G401 (cell line): ENCODE measurements at places on chromosomes 7 and 10.

DNA sequence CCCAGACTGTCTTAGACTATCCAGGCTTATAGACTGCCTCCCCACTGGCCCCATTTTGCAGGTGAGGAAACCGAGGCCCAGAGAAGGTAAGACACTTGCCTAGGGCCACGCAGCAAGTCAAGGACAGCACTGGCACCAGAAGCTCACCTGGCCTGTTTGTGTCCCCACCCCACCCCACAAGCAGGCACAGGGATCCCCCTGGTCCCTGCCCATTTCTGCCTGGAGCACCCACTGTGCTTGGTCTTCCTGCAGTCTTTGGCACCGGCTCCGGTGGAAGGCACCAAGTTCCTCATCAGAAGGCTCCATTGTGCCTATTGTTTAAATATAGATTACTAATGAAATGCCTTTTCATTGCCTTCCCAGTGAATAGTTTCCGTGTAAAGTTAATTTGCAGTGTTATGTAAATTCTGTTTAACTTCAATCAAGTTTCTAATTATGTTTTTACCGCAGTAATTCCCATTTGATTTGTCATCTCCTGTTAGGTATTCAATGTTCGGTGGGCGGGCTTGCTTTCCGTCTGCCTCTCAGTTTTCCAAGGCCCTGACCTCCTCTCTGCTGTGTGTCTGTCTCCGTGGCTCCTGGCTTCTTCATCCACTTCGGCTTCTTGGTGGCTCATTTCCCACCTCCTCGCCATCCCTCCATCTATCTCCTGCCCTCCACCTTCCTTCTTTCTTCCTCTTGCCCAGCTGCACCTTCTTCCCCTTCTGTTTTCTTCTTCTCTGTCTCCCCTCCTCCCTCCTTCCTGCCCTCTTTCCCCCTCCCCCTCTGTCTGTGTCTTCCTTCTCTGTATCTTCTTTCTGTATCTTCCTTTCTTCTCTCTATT, 75.8 kb downstream of the ZMIZ1 start:
- no peak for DNase-seq

GRCh38 chr7:80284855-80285254, 150.2 kb downstream of the GNAI1 start:
- no peak for DNase-seq

- DNase-seq: no peak
Observed at GRCh38 chr7:154804449-154804848, 198.5 kb downstream of the PAXIP1 start.

DNA sequence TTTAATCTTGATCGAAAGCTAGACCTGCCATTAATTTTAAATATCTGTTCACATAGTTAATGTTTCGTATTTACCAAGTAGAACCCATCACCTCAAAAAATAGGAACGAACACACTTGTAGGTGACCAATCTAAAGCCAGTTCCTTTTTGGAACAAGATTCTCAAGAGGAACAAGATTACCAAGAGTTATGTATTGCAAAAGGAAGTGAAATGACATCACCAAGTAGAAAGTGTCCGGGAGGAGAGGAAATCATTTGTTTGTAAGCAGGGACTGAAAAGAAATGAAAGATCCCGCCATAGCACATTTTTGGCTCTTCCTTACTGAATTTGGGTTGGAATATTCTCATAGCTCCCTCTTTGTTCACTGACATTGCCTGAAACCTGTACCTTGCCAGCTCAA, 1200.5 kb downstream of the SORCS1 start:
- no peak for DNase-seq

GRCh38 chr7:77399816-77400215, 16.3 kb downstream of the GSAP start:
- no peak for DNase-seq

GRCh38 chr7:52897713-52898112, 137.7 kb upstream of the POM121L12 start:
- DNase-seq: no peak

GRCh38 chr7:135976312-135977006, 700 bp downstream of the MTPN start:
- DNase-seq: no peak

DNA sequence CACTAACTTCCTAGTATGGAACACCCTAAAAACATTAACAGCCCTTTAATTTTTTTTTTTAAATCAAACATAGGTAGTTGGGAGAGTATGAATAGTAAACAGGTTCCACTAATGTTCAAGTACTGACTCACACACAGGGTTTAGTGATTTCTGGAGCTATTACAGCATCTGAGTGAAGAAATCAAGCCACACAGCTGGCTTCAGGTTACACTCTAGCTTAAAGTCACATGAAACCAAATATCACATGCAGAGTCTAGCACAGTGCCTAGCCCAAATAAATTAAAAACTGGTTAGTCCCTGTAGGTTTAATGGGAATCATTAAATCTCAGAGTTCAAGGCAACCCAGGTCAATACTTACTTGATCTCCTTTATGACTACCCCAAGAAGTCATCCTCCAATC, 11.6 kb downstream of the PANK1 start:
- no peak for DNase-seq

DNA sequence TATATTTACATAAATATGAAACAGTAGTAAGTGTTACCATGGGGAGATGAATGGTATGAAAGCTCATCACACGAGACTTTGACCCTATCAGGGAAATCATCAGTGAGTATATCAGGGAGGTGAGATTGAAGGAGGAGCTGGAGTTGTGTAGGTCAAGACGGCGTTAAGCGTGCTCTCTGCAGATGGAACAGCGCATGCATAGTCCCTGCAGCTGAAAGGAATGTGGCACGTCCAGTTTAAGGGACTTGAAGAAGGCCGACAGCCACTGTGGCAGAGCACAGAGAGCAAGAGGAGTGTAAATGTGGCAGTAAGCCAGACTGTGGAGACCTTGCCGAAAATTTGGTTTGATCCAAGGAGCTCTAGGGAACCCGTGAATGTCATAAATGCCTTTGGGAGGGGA, 38.9 kb downstream of the POU6F2 start:
- DNase-seq: no peak

GRCh38 chr7:101859411-101860106, 42.1 kb downstream of the CUX1 start:
- DNase-seq: no peak

- DNase-seq: no peak
Observed at GRCh38 chr7:46763344-46763743, 818.6 kb downstream of the TNS3 start.

GRCh38 chr10:98023024-98023423, 7.4 kb downstream of the CRTAC1 start:
- DNase-seq: no peak

- no peak for DNase-seq
Observed at GRCh38 chr7:19061331-19061730, 56.1 kb downstream of the TWIST1 start.

- no peak for DNase-seq
Observed at GRCh38 chr7:47389923-47390630, 191.8 kb downstream of the TNS3 start.

DNA sequence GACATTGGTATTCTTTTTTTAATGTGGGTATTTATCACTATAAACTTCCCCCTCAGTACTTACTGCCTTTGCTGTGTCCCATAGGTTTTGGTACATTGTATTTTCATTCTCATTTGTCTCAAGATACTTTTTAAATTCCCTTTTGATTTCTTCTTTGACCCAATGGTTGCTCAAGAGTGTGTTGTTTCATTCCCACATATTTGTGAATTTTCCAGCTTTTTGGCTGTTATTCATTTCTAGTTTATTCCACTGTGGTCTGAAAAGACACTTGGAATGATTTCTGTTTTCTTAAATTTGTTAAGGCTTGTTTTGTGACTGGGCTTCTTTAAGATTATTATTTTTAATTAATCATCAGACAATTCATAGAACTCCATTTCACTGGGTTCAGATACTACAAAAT, 105.0 kb downstream of the EPC1 start:
- no peak for DNase-seq

DNA sequence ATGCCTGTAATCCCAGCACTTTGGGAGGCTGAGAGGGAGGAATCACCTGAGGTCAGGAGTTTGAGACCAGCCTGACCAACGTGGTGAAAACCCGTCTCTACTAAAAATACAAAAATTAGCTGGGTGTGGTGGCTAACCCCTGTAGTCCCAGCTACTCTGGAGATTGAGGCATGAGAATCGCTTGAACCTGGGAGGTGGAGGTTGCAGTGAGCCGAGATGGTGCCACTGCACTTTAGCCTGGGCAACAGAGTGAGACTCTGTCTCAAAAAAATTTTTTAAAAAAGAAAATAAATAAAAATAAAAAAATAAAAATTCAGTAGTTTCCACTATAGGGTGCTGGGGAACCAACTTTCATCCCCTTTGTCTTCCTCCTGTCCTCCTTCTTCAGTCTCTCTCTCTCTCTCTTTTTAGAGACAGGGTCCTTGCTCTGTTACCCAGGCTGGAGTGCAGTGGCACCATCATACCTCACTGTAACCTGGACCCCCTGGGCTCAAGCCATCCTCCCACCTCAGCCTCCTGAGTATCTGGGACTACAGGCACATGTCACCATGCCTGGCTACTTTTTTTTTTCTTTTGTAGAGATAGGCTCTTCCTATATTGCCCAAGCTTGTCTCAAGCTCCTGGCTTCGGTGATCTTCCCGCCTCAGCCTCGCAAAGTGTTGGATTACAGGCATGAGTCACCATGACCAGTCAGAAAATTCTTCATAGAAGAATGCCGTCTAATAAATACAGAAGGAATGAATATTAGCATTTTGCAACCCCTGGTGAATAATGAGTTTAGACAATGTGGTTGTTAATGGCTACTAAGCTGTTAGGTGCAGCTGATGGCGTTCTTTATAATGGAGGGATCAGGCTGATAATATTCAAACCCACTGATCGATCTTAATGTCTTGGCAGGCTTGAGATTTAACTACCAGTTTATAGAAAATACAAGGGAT, 20.6 kb downstream of the RBM20 start:
- no peak for DNase-seq

DNA sequence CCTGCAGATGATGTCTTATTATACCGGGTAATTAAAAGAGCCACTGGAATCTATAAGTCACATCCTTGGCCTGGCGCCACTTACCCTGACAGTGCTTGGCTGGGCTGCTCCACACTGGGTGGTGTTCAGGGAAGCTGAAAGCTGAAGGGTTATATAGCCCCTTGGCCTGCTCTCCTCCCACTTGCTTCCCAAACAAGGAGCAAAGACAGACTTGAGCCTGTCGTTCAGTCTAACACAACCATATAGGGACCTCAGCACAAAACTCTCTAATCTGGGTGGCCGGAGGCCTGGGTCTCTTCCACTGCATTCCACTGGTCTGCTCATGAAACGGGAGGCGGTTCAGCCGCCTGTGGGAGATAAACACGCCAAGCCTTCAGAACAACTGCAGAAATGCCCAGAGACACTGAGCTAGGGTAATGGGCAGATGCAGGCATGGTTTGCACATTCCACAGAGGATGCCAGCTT, at the start of gene ACTA2:
Gene ACTA2 (minus strand): TSS at position 127 of the 465 bp plus-strand sequence. CDS start 3,843 bp downstream, outside the sequence.
- no peak for DNase-seq

- peak; percentile 37 for DNase-seq
Observed at GRCh38 chr7:158705234-158705850, 738 bp upstream of the NCAPG2 start.

DNA sequence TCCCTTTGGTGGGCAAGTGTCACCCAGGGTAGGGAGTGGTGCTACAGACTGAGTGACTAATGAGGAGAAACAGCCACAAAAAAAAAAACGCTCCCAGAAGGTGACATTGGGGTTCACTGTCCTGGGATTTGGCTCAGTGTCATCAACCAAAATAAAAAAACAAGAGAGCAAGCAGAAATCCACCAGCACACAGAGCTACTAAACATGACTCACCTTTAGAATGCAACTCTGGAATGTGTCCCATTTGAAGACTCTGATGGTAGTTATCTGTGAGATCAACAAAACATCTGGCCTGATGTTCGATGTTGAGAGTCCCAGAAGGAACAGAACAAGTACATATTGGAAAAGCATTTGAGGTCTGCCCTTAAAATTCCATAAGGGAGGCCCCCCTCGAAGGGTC, 200.3 kb upstream of the LYZL2 start:
- no peak for DNase-seq

DNA sequence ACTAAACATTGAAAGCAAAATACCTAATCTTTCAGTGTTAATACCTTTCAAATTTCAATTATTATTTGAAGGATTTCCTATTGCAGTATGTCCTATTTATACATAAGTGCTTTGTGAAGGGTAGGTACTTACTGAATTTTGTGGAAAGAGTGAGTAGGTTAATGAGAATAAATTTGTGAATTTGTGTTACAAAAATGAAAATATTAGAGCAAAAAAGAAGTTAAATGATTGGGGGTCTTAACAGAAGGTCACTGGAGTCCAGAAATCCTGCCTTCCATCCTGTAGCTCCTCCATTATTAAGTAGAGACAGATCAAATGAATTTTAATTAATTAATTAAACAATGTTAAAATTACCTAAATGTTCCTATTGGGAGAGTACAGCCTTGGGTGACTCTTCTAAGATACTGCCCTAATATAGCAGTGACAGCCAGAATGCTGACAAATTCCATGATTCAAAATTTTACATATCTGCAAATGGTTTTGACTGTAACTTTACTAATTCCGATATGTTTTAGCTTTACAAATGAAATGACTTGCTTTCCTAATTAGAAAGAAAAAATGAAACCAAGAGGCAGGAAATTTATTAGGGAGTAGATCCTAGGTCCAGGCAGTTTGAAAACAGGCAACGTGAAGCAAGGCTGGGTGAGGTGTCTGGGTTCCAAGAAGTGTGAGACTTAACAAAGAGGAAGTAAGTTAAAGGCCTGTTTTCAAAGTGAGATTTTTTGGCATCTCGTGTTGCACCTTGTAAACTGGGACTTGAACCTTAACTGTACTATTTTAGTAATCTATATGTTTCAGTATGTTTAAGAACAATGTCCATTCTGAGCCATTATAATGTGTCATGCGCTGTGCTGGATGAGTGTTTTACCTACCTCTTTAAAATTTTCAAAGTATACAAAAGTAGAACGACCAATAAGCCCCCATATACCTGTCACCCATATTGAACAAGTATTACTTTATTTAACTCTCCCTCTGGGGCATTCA, 1.5 kb downstream of the PIK3CG start:
- DNase-seq: no peak
